ENCODE measurements at places on chromosomes 4 and X.

GRCh38 chr4:10273030-10273429 lies 156.4 kb upstream of the WDR1 start:
- no peak for DNase-seq

DNA sequence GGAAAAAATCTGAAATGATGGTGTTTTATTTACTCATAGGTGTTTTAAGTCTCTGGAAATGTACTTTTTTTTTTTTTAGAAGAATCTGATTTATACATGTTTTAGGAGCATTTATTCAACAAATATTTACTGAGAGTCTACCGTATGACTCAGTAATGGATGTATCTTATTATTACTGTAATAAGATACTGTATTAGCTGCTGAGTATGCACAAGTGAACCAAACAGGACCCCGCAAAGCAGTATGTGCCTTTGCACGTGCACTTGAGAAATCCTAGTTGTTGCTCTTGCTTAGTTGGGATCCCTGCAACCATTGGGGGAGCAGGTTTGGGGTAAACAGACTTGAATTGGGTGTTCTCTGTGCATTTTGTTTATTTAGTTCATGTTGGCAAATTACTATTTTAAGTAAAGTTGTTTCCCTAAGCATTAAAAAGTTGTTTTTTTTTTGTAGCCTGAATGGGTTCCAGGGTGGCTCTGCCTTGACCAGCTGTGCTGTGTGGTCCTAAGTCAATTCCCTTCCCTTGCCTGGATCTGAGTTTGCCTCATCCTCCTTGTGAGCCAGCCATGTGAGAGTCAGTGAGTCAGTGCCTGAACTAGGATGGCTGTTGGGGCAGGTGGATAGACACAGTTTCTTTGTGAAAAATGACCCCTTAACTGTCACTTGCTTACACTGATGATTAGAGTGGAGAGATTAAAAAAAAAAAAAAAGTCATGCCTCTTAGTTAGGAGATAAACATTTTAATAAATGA lies 27.7 kb downstream of the DCUN1D4 start:
- DNase-seq: no peak

- DNase-seq: no peak
Measured at GRCh38 chr4:159446266-159446976, 343.5 kb downstream of the RAPGEF2 start.

- no peak for DNase-seq
Measured at GRCh38 chr4:184368290-184368689, 106.1 kb downstream of the IRF2 start.

DNA sequence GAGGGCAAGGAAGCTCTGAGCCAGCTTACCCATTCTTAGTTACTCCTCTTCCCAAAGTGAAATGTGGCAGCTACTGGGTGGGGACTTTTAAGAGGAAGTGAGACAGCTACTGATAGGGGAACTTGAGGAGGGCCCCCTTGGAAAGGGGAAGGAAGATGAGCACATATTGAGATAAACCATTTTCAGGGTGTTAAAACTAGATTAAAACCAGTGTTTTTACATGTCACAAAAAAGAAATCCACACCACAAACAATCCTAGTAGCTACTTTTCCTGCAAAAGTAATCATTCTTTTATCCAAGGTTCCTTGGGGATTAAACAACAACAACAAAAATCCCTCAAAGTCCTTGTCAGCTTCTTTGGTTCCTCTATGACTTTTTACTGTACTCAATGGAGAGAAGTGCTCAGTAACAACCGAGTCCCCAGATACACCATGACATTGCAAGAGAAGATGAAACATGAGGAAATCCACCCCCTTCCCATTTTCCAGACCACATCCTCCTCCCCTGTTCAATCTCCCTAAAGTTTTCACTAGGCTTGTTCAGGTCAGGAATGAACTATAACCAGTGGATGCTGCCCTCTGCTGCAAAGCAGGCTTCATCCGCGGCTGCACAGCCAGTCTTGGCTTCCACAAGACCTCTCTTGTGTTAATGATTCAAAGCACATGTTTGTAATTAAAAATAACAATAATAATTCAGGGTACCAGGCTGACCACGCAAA lies 113.5 kb upstream of the TMEM164 start:
- DNase-seq: no peak

DNA sequence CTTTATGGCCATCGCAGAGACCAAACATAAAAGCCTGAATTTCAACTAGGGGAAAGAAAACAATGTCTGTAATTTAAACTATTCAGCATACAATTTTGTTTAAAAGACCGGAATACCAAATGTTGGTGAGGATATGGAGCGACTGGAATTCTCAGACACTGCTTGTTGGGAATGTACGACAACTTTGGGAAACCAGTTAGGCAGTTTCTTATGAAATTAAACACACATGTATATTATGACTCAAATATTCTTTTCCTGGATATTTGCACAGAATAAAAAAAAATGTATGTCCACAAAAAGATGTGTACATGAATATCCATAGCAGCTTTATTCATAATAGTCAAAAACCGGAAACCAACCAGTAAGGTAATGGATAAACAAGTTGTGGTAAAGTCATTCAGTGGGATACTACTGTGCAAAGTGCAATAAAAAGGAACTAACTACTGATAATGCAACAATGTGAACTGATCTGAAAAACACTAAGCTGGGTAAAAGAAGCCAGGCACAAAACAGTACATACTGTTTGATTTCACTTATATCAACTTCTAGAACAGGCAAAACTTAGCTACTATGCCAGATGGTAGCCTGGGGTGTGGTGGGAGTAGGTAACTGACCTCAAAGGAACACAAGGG lies 152.7 kb upstream of the FTHL17 start:
- no peak for DNase-seq

DNA sequence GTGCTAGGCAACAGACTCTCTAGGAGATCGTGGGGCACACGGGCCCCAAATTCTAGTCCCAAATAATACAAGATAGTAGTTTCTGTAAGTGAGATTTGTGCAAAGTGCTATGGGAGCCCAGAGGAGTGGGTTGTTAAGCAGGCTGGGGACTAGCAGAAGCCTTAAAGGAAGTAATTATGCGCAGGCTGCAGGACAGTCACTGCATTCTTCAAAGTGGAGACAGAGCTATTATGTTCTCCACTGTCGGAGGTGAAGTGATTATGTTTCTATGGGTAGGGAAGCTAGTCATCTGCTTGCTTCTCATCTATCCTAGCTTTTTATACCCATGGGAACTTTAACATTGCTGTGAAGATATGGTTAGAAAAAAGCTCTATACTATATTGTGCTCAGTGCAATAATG lies 154.2 kb downstream of the CPE start:
- DNase-seq: no peak

- no peak for DNase-seq
Measured at GRCh38 chr4:153267890-153268289, 63.6 kb downstream of the TRIM2 start.

DNA sequence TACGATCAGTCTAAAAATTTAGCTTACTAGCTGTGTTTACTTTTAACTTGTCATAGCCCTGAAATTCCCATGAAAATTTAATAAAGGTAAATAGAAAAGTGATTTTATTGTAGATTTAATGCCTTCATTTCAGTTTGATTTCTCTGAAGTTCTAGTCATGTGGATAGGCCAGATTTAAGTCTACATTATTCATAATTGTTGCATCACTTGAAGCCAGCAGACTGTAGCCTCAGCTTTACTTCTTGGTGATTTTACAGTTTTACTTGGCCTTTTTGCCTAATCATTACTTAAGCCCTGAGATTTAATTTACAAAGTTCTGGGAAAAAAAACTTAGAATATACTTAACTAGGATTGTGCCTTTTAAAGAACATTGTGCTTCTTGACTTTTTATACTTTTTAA lies 73.5 kb upstream of the FHDC1 start:
- no peak for DNase-seq

DNA sequence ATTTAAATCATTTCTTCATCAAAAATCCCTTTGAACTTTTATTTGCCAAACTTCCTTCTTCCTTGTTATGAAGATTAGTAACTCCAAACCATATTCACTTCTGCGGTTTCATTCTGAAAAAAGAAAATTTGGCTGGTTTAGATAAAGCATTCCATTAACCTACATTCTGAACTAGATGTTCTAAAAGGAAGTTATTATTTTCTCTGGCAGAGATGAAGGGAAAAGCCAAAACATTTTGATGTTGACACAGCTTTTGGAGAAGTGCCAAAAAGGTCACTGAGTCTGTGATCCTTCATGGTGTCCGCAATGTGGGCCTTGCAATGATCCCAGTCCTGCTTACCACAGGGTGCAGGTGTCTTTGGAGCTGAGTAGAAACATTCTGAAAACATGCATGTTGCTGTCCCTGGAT lies 36.0 kb downstream of the CXCL8 start:
- no peak for DNase-seq

DNA sequence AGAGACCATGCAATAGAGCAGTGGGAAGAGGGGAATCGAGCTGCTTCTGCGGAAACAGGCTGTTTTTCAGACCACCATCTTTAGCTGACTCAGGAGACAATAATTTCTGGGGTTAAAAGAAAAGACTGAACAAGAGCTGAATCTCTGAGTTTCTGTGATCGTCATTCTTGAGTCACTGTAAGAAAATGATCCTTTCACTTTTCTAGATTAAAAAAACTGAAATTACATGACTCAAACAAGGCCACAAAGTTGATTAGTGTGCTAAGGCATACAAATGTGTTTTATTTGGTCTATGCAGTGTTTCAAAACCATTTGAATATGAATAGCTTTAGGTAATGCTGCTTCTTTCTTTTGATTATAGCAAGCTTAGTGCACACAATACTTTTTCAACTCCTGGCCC lies 194.4 kb upstream of the RPL34 start:
- no peak for DNase-seq

DNA sequence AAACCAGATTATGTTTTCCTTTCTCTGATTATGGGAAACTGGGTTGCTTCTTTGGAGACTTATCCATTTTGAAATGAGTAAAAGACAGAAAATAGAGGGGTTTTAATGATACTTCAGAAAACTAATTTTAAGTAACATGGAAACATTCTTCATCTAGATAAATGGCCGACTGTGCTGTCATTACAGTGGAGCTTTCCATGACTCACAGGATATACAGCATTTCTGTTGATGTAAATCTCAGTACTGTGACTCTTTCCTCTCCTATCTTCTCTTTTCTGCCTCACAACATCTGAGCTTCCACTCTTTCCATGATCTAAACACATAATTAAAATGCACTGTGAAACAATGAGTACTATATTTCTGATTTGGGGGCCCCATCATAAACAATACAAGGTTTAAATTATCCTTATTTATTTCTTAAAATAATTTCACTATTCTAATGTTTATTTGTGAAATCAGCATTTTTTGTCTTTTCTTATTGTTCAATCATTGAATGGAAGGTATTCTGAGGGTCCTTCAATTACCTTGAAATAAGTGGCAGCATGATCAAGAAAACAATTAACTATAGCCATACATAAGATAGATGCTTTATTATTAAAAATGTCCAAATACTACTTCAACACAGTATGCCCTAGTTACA lies 19.3 kb downstream of the SEC24D start:
- DNase-seq: no peak

GRCh38 chr4:39085891-39086290 lies 23.9 kb downstream of the KLHL5 start:
- DNase-seq: no peak

DNA sequence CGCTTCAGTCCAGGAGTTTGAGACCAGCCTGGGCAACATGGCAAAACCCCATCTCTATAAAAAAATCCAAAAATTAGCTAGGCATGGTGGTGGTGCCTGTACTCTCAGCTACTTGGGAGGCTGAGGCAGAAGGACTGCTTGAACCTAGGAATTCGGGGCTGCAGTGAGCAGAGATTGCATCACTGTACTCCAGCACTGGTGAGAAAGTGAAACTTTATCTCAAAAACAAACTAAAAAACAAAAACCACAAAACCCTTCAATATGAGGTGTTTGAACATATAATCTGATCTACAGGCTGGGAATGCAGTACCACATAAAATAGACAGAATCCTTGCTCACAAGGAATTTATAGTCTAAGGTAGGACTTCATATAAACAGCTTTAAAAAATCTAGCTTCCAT lies 103.9 kb downstream of the PDS5A start:
- no peak for DNase-seq

GRCh38 chr4:184475096-184475461 lies 729 bp upstream of the IRF2 start:
- no peak for DNase-seq

DNA sequence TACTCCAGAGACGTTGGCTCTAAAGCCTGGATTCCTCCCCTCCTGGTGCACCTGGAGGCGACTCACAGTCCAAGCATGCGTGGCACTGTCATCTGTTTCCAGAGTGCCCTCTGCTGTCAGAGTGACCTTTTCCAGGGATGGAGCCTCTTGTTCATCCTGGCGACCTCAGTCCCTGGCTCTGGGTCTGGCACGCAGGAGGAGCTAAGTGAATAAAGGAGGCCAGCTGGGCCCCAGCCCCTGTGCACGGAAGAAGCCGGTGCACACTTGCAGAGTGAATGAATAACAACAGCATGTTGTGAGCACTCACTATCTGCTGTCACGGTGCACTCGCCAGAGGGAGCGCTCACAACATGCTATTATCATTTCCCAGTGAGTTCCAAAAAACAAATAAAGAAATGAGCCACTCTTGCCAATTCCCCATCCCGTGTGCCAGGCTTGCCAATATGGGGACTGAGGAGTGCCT lies 27.8 kb upstream of the PSAPL1 start:
- DNase-seq: no peak

- DNase-seq: no peak
Measured at GRCh38 chrX:2819345-2820135, 9.2 kb upstream of the GYG2 start.

- no peak for DNase-seq
Measured at GRCh38 chrX:18034945-18035344, 173.8 kb upstream of the RAI2 start.

GRCh38 chr4:113951263-113951662 lies 28.2 kb downstream of the ARSJ start:
- no peak for DNase-seq

DNA sequence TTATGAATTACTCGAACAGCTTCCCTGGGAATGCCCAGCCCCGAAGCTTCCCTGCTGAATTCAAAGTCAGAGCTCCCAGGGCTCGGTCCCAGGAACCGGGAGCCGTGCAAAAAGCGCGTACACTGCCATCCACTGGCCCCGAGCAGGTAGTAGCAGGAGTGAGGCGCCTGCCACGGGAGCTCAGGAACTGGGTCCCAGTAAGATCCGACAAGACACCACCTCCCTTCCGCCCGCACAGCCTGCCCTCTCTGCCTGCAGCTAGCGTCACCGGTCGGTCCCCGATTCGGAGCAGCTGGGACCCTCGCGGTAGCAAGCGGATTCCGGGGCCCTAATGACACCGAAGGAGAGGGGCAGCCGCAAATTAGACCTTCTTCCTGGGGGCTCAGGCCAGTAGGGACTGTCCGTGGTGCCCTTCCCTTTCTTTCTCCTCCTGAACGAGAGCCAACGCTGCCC lies 1.2 kb downstream of the CORIN start:
- DNase-seq: no peak

- DNase-seq: no peak
Measured at GRCh38 chr4:5656415-5656814, 51.9 kb downstream of the EVC2 start.
